Mesothelial cell of epicardium (in vitro differentiated cells): ENCODE measurements at places on chromosomes 16 and 17. TPM values are rescaled to one million over a fixed set of nuclear protein-coding genes. Genes with fewer than 3 reads are reported as not detected.

DNA sequence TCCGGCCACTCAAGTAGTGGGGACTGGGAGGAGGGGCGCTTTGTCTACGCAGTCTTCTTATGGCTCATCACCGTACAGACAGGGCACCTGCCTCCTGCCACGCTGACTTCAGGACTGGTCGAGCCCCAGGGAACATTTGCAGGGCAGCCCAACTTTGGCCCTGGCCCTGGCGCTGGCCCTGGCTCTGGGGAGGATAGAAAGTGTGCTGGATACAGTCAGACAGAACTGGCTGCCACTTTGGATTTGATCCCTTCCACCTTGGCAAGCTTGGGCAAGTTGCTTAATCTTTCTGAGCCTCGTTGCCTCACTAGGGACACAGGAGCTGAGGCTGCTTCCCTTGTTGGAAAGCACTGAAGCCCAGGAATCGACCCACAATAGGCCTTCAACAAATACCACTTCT lies 13.6 kb downstream of the LGALS9 start:
- no peak overlapping the region for H3K27ac ChIP-seq
- DNase-seq, result no peak
- no peaks in the 10 kb centered on the region for H3K4me1 ChIP-seq
- no peaks in the 10 kb centered on the region for H3K36me3 ChIP-seq
- H3K27me3 ChIP-seq, result no peaks in the 10 kb centered on the region

DNA sequence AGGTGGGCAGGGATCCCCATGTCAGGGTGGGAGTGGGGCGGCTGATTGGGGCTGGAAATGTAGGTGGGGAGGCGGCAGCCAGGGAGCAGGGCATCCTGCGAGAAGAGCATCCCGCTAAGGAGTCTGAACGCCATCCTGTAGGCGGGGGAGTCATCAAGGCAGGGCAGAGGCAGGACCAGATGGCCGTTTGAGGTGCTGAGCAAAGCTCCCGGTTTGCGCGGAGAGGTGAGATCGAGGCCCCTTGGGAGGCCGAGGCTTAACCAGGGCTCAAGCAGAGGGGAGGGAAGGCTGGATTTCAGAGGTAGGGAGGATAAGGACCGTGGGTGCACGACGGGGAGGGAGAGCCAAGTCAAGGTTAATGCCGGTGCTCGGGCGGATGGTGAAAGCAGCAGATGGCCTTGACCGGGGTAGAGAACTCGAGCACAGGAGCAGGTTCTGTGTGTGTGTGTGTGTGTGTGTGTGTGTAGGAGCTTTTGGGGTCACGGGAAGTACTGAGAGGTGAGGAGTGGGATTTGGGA lies 472 bp upstream of the NME2 start:
- peak overlapping the region; percentile 90 for H3K27ac ChIP-seq
- H3K4me1 ChIP-seq, result peaks cover 13% of the 10 kb centered on the region
- peaks cover 34% of the 10 kb centered on the region for H3K36me3 ChIP-seq
- DNase-seq, result no peak
- peak overlapping the region; percentile 89 for H3K4me3 ChIP-seq

DNA sequence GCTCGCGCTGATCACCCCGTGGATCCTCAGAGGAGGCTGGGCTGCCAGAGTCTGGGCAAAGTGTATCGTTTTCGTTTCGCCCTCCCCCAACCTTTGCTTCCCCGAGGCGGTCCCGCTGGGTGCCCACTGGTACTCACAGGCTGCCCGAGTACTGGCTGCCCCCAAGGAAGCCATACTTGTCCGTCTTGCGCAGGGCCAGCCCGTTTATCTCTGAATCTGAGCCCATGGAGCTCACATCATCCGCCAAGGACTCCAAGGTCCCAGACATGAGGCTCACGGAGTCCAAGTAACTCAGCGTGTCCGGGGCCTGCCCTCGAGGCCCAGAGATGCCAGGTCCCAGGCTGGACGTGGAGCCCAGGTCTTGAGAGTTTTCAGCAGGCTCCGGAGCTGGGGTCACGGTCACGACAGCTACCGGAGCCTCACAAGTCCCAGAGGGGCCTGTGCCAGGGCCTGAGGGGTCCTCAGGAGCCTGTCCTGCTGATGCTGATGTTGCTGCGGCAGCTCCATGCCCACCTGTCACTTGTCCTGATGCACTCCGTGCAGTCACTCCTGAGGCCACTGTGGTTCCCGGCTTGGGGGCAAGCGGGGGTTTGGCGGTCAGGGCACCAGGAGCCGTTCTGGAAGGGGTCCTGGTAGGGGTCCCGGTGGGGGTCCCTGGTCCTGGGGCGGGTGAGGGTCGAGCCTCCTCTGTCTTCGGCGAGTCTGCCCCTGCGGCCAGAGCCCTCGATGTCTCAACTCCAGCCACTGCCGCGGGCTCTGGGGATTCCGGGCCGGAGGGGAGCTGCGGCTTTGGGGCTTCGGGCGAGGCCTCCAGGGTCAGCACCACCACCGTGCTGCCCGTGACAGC lies 980 bp downstream of the TBC1D10B start:
- H3K27ac ChIP-seq, result peak overlapping the region; percentile 44
- peak overlapping the region; percentile 88 for H3K4me3 ChIP-seq
- peaks cover 49% of the 10 kb centered on the region for H3K4me1 ChIP-seq
- peaks cover 9% of the 10 kb centered on the region for H3K36me3 ChIP-seq
- DNase-seq, result no peak
- peaks cover 3% of the 10 kb centered on the region for H3K27me3 ChIP-seq

GRCh38 chr17:9371019-9371418 lies 204.6 kb downstream of the STX8 start:
- DNase-seq, result no peak
- no peaks in the 10 kb centered on the region for H3K27me3 ChIP-seq
- H3K36me3 ChIP-seq, result peaks cover 4% of the 10 kb centered on the region
- peaks cover 8% of the 10 kb centered on the region for H3K4me1 ChIP-seq
- no peak overlapping the region for H3K27ac ChIP-seq

DNA sequence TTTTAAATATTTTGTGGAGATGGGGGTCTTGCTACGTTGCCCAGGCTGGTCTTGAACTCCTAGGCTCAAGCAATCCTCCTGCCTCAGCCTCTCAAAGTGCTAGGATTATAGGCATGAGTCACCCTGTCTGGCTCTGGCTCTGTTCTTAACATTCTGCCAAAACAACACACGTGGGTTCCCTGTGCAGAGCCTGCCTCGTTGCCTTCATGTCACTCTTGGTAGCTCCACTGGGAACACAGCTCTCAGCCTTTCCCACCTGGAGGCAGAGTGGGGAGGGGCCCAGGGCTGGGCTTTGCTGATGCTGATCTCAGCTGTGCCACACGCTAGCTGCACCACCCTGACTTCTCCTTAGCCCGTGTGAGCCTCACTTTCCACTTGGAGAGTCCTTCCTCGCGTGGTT lies 19.3 kb downstream of the CRISPLD2 start:
- no peaks in the 10 kb centered on the region for H3K36me3 ChIP-seq
- DNase-seq, result no peak
- peaks cover 43% of the 10 kb centered on the region for H3K4me1 ChIP-seq
- H3K4me3 ChIP-seq, result no peak overlapping the region
- no peak overlapping the region for H3K27ac ChIP-seq

Gene MYH8
- not detected in 3 replicates for total RNA-seq
